ENCODE measurements at places on chromosomes 2 and 18. TPM values are rescaled to one million over a fixed set of nuclear protein-coding genes. Genes with fewer than 3 reads are reported as not detected.
A peak's percentile ranks its signal among the peaks of the same experiment; 100 is the strongest.

- DNase-seq, result peak; percentile 62
Observed at GRCh38 chr18:32469691-32470459, 807 bp downstream of the GAREM1 start.

DNA sequence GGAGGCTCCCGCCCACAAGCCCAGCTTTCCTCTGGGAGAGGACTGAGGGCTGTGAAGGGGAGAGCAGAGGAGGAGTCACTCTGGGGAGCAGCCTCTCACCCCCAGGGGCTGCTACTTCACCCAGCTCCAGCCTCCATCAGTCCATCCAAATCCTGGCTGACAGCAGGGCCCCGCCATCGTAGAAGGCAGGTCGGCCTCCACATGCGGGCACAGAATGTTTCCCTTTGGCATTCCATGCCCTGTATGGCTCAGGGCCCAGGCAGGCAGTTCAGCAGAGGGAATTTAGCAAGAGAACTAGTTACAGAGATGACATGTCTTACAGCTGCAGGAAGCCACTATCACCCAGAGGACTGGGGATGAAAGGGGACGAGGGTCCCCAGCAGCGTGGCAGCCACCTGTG lies 6.4 kb upstream of the ODC1 start:
- DNase-seq, result peak; percentile 74

GRCh38 chr2:233503947-233504637 lies 62.5 kb downstream of the USP40 start:
- DNase-seq, result no peak

Gene UGT1A6
- total RNA-seq, result 181 TPM

DNA sequence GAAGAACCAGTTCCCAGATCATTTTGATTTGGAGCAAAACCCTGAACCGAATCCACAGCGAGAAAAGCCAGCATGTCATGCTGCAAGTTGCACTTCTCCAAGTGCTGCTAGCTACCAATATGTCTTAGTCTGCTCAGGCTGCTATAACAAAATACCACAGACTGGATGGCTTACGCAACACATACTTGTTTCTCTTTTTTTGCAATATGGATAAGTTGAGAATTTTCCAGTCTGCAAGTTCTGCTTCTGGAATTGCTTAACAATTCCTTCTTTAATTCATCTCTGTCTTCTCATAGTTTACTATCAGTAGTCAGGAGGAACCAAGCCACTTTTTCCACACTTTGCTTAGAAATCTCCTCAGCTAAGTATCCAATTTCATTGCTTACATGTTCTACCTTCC lies 105.9 kb upstream of the RBBP8 start:
- DNase-seq, result no peak

DNA sequence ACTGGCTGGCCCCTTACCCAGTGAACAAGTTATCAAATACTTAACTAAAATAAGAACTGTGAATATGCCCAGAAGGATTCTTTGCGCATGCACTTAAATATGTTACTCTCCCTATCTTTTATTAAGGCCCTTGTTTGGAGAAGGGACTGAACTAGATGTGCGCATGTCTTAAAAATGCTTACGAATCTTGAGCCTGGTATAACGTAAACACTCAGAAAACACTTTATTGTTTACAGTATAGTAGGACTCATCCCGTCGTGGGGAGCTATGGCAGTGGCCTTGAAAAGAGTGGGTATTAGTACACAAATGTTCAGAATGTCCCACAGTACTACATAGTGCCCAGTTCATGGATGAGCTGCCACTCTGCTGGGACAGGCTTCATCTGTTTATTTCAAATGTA lies 75.9 kb upstream of the MAP4K3 start:
- DNase-seq, result no peak

- no peak for DNase-seq
Observed at GRCh38 chr18:59893971-59894370, 5.8 kb upstream of the PMAIP1 start.

Gene LINC00305
- not detected for total RNA-seq

- no peak for DNase-seq
Observed at GRCh38 chr2:95303191-95303919, 6.2 kb downstream of the KCNIP3 start.

DNA sequence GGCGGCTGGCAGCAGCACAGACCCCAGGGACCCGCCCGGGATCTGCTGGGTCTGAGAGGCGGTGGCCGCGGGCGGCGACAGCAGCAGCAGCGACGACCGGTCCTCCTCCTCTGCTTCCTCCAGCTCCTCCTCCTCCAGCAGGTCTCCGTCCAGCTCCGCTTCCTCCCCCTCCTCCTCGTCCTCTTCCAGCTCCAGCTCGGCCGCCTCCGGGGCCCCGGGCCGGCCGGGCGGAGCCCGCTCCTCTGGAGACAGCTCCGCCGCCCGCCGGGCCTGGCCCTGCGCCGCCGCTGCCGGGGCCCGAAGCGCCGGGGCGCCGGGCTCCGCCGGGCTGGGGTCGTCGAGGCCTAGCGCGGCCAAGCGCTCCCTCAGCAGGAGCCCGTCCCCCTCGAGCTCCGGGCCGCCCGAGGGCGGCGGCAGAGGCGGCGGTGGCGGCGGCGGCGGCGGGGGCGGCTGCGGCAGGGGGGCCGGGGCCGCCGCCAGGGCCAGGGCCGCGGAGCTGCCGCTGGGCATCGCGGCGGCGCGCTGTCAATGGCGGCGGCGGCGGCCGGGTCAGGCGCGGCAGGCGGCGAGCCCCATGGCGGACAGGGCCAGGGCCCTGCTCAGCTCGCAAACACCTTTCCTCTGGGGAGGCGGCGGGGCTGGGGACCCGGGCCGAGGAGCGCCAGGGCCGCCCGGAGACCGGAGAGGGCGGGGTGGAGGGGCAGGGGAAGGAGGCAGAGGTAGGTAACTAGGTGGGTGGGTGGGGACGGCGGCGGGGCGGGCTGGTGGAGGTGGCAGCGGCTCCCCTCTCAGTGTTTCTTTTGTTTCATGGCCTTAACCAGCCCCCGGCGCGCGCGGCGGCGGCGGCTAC lies 445 bp downstream of the MEX3C start:
- no peak for DNase-seq

Gene LDLRAD4
- 41.9 TPM for total RNA-seq

- DNase-seq, result no peak
Observed at GRCh38 chr2:210003359-210003758, 921 bp downstream of the RPE start.

Gene FIGN
- total RNA-seq, result 6.0 TPM

Gene CD8B2
- not detected for total RNA-seq

- DNase-seq, result no peak
Observed at GRCh38 chr2:28796620-28797019, 14.0 kb upstream of the SPDYA start.

GRCh38 chr2:88483200-88483599 lies 30.7 kb upstream of the FOXI3 start:
- DNase-seq, result no peak

DNA sequence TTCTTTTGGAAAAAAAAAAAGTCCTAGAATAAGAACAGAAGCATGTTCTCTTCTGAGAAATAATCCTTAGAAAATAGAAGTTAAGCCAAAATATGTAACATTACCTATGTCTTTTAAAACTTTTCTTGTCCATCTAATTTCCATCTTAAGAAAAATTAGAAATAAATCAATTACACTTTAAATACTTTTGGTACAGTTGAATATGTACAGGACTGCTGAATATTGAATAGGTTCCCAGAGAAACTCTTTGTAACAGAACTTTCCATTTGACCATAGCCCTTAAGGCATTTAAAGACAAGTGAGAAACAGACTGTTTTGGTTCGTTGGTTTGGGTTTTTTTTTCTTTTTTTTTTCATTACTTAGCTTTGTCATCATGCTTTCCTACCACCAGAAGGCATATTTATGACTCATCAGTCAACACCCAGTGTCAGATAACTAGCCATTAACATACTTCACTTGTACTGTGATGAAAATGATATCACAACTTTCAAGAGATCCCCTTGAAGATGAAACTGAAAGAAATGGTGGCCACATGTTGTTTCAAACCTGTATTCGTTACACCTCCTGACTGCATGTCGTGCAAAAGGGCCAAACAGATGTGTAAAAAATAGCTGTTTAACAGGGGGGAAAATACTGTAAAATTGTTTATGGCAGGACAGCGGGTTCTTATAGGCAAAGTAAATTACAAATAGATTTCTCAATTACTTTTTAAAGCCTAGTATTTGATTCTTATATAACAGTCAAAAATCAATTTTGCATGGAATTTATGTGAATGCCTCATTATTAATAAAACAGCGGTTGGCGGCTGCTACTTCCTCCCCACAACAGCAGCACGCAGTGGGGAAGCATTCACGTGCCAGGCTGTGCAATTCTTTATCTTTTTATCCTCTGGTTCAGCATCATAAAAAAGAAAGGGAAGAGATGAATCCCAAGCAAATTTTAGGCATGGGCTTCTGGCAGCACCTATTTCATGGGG lies 280.7 kb upstream of the HNRNPA3 start:
- no peak for DNase-seq

GRCh38 chr18:59460072-59460420 lies 101.0 kb upstream of the LMAN1 start:
- no peak for DNase-seq

DNA sequence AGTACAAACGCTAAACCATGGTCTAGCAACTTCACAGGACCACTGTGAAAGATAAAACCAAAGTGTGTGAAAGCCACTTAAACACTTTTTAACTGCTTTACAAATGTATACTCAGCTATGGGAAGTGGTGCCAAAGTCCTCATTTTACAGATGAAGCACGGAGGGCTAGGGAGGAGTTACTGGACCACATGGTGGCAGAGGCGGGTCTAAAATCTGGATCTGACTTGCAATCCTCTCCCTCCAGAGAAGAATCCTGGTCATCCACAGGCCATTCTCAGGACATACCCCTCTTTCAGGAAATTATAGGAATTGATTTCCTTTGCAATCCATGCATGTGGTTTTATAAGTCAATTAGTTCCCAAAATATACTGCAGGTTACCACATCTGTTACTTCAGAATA lies 84.6 kb upstream of the GYPC start:
- DNase-seq, result no peak

- DNase-seq, result no peak
Observed at GRCh38 chr2:54040250-54040649, 69.5 kb upstream of the PSME4 start.

DNA sequence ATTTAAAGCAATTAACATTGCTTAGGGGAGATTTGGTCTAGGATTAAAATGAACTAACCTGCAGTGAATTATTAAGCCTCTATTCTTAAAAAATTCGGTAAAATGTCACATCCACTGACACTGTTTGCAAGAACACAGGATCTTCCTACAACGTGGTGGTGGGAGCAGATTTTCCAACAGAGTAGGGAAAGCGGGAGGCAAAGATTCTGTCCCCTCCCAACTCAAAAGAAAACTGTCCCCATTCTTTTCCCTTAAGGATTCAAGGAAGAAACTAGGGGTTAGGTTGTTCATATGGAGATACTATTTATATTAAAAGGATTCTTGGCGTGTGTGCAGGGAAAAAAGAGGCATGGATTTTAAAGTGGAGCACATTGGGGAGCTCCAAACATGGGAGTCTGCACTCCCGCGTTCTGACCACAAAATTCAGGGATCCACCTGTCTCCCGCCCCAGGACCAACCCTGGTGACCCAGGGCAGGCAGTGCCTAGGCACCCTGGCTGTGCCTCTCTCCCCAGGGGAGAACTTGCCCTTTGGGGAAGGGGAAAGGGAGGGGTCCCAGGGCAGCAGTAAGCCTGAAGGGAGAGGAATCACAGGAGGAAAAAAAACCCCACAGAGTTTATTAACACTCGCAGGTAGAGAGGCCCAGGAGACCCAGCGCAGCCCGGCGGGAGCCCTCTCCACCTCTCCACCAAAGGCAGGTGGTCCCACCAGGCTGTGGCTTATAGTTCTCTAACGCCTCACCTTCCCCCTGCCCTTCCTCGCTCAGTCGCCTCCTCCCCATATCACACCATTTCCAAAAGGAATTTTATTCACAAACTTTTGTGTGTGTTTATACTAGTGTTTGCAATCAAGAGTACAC lies 2.3 kb downstream of the PTGR3 start:
- DNase-seq, result no peak

Gene TMEM37
- total RNA-seq, result 85.7 TPM

- peak; percentile 90 for DNase-seq
Observed at GRCh38 chr2:120485096-120485495, 139.2 kb downstream of the INHBB start.

DNA sequence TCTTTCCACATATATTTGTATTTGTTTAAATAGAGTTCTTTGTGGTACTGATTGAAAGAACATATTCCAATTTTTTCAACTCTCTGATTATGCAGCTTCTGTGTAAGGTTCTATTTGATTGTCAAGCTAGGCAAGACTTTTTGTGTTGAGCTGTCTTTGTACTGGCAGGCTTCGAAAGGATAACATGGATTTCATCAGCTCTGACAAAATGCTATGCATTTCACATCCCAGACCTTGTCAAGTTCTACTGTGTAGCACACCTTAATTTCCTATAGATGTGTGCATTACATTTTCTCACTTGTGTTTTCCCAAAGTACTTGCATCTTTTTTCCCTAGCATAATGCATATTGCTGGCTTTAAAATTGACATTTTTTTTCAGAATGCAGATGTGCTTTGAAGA lies 555.0 kb upstream of the GYPC start:
- no peak for DNase-seq

DNA sequence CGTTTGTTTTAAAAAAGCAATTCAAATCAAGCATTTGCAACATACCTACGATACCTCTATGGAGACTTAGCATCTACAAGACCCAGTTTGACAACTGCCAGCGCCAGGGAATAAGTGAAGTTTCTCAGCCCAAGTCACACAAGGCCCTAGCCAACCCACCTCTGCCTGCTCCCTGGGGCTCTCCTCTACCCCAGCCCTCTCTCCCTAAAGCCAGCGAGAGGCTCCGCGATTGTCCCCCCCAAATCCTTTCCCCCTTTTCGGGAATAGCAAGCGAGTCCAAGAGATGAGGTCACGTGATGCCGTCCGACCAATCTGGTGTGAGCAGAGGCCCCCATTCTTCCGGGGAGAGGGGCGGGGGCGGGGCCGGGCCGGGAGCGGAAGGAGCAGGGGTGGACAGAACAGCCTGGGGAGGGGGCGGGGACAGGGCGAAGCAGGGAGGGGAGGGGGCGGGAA lies 102.2 kb upstream of the RAB6C start:
- peak; percentile 90 for DNase-seq

Gene CNDP1
- total RNA-seq, result 66.3 TPM

GRCh38 chr2:224987733-224988132 lies 54.5 kb downstream of the DOCK10 start:
- no peak for DNase-seq

Gene MROH2A
- total RNA-seq, result 6.6 TPM

Data from left lobe of liver (tissue), 2 donors.